Fibroblast of skin of scalp (primary cell): ENCODE measurements at places on chromosomes 7 and 10.

DNA sequence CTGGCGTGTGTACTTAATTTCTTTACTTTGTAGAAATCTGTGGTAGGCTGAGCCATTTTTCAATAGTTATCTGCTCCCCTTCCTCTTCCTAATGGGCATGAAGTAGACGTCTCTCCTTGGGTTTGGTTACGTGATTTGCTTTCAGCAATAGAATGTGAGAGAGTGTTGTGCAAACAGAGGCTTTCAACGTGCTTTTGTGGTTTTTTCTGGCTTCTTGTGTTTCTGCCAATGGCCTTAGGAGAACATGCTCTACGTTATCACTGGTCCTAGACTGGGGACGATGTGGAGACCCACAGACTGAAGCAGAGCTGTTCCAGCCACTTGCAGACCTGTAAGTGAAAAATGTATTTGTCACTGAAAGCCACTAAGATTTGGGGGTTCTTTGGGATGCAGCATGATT is 107.2 kb upstream of the NPTX2 start:
- no peak for DNase-seq

GRCh38 chr7:155660059-155660757 is 15.7 kb downstream of the RBM33 start:
- DNase-seq = no peak

DNA sequence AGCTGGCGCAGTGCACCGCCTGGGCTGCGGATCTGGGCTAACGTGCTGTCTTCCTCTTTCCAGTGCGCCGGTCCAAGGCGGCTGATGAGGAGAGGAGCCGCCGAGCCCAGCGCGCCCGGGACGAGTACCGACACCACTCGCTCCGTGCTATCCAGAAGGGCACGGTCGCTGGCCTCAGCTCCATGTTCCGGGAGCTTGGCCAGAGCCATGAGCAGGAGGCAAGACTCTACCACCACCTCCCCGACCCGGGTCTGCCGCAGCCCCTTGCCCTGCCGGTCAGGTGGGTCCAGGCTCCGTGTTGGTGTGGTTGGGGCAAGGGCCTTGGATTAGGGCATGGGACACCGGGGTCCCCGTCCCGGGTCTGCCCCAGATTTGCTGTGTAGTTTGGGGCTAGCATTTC is 65.8 kb downstream of the SH2D4B start:
- DNase-seq = no peak

DNA sequence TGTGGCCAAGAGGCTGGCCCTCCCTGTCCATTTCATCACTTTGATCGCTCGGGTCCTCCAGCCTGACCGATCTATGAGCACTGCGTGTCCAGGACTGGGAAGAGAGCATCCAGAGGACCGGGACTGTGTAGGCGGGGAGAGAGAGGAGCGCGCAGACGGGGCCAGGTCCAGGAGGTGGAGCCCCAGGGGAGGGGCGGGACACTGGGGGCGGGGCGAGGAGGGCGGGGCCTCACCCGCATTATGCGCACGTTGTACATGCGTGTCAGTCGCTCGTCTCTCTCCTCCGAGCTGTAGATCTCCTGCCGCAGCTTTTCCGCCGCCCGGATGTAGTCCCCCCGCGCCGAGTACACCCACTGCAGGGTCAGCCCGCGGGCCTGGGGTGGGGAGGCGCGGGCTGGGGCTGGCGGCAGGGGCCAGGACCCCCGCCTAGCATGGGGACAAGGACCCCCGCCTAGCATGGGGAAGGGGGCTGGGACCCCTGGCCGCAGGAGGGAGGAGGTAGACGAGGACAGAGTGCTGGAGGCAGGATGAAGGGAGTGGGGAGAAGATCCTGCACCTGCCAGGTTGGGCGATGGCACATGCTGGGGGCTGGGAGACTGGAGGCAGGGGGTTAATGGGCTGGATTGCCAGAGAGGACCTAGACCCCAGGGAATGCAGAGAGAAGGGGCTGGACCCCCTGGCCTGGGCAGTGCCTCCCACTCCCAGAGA is 14.3 kb downstream of the MOSPD3 start:
- peak; percentile 79 for DNase-seq

GRCh38 chr7:99789441-99790070 is 5.6 kb upstream of the CYP3A4 start:
- peak; percentile 4 for DNase-seq

GRCh38 chr7:122291189-122291588 is 13.4 kb downstream of the FEZF1 start:
- DNase-seq = no peak
